ENCODE measurements at places on chromosomes 4 and X.
A peak's percentile ranks its signal among the peaks of the same experiment; 100 is the strongest.

GRCh38 chrX:48086082-48086481 lies 14.6 kb upstream of the ZNF630 start:
- no peak for DNase-seq

GRCh38 chr4:113410686-113411085 lies 350.9 kb downstream of the CAMK2D start:
- DNase-seq, result no peak

DNA sequence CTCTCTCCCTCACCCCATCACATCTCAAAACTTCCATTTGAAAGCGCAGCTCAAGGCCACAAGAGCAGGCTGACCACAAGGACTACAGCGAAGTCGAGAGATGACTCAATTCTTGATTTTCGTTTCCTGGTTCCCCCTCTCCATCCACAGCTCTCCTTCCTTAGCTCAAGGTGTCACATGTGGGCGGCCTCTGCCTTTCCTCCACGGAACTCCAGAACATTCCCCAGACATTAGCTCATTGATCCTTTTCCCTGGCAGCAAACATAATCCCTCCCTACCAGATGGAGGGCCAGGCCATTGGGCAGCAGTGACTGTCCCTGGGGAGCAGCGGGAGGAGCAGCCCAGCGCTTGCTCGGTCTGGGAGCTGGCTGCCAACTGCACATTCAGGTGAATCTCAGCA lies 56.3 kb downstream of the CCDC149 start:
- peak; percentile 97 for DNase-seq

GRCh38 chr4:174377613-174378012 lies 93.9 kb downstream of the CEP44 start:
- peak; percentile 46 for DNase-seq

DNA sequence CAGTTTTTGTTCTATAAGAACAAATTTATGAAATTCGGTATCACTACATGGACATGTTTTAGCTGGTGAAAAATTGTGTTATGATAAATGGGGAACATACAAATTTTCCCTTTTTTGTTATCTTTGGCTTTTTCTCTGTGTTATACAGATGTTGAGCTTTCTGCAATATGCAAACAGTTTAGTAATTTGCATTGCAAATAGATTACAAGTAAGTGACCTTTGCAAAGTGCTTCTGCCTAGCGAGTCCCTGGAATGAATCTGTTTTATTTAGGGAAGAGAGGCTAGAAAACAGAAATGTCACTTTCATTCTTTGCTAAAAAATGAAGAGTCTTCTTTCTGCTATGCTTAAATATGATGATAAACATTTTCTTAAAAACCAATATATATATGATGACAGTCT lies 461.0 kb downstream of the RPA4 start:
- no peak for DNase-seq

GRCh38 chr4:86895692-86896488 lies 3.7 kb upstream of the C4orf36 start:
- DNase-seq, result peak; percentile 62

GRCh38 chrX:15301924-15302323 lies 13.5 kb downstream of the ASB11 start:
- DNase-seq, result peak; percentile 33

DNA sequence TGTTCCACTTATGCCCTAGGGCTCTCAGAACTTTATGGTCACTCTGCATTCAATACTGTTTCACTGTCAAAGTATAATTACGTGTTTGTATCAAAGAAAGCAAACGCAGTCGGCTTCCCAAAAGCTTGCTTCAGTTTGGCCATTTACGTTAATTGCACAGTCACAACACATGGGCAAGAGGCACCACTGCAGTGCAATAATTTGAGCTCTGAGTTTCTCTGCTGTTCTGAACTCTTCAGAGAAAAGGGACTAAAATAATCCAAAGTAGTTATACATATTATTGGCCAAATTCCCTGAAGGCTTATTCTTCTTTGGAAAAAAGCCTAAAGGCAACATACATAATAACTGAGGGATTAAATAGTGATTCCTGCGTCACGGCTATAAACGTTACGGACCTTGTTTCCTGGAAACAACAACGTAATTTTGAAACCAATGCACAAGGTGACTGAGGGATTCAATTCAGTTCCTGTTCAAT lies 51.3 kb downstream of the RNF150 start:
- no peak for DNase-seq

DNA sequence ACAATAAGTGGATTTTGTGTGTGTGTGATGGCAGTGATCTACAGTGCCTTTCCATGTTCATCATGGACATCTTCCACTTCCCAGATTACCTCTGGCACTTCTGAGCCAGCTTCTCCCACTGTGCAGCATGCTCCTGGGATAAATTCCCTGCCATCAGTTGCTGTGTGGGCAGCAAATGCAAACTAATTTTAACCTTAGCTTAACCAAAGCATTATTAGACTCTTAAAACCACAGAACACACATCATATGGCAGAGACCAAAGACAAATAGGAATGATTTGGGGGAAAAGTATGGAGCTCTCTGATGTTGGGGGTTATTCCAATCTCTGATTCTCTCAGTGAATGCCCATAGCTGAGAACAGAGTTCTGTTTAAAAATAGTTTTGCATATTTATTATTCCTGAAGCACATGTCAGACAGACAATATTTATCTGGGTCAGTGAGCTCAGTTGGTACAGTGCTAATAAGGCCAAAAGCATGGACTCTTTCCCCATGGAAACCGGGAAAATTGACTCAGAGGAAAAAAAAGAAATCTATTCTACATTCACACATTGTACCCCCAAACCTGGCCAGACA lies 567.4 kb downstream of the IQCM start:
- no peak for DNase-seq

GRCh38 chrX:97330151-97330550 lies 446.4 kb downstream of the RPA4 start:
- DNase-seq, result no peak

GRCh38 chr4:29276150-29276549 lies 1444.0 kb upstream of the PCDH7 start:
- no peak for DNase-seq

DNA sequence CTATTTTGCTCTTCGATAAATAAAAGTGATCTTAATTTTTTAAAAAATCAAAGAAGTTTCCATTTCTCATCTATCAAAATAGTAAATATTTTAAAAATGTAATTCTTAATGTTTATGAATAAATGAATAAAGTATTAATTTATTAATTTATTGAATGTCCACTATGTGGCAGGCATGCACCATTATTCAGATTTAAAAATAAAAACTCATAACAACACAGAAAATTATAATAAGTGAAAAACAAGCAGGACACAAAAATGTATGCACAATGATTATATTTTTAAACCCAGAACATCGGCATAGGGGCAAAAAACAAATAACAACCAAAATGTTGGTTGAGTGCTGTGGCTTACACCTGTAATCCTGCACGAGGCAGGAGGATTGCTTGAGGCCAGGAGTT lies 5.3 kb upstream of the PYURF start:
- no peak for DNase-seq

DNA sequence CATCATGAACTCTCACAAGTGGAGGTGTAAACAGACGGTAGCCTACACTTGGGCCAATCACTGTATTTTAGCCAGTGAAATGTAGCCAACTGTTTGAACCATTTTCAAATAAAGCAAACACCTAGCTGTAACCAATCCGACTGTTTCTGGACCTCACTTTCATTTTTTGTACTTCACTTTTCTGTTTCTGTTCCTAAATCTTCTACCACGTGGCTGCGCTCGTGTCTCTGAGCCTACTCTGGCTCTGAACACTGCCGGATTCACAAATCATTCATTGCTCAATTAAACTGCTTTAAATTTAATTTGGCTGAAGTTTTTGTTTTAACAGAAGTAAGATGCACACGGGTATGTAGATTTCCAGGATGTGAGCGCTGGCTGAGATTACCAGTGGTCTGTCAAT lies 319.1 kb downstream of the RAPGEF2 start:
- DNase-seq, result no peak

- DNase-seq, result no peak
Measured at GRCh38 chr4:111836601-111837000, 308.7 kb upstream of the FAM241A start.
